ENCODE measurements at places on chromosomes 13 and 19. TPM values are rescaled to one million over a fixed set of nuclear protein-coding genes. Genes with fewer than 3 reads are reported as not detected.

ZNF765 gene
- total RNA-seq, result 4.2 TPM

CGB8 gene
- total RNA-seq, result not detected

KLF2 gene
- 40.9 TPM for total RNA-seq

PRODH2 gene
- not detected for total RNA-seq

CDC16 gene
- total RNA-seq, result 31.8 TPM

CCDC70 gene
- not detected for total RNA-seq

SF3A2 gene
- total RNA-seq, result 17.3 TPM

OR7G3 gene
- total RNA-seq, result not detected

BCL2L12 gene
- total RNA-seq, result 6.5 TPM

PCSK4 gene
- total RNA-seq, result 4.4 TPM

Data from right atrium auricular region (tissue), 2 donors.